Mammary epithelial cell (primary cell): ENCODE measurements at places on chromosomes 7 and 10. TPM values are rescaled to one million over a fixed set of nuclear protein-coding genes. Genes with fewer than 3 reads are reported as not detected.

The IFIT1B gene
- not detected for polyA plus RNA-seq

The PDSS1 gene
- polyA plus RNA-seq: 24.2 TPM

DNA sequence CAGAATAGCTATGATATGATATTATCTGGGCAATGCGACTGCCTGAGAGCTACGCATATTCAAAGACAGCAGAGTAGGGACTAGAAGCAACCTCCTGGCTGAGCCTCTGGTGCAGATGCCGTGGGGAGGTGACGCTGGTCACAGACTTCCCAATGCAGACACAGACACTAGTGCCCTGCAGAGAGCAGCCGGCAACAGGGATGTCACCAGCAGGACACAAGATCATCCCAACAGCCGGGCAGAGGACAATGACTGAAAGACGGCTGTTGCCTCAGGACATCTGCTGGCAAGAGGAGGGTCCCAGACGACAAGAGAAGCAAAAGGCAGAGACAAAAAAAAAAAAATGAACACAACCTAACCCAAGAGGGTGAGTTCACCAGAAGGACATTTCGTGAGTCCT, 104.6 kb downstream of the CALN1 start:
- no peak for DNase-seq

DNA sequence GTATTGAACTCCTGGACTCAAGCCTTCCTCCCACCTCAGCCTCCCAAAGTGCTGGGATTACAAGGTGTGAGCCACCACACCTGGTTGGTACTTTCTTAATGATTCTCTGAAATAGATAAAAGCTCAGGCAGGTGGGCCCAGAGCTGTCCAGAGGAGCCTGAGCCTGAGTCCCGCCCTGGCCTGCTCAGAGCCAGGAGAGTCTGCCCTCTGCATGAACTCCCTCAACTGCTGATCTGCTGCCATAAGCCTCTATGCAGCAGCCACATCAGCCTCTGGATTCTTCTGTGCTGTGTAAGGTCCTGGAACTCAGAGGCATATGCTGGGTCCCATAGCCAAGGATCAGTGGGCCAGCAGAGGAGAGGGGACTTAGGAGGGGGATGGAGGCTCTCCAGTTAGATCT, 23.1 kb upstream of the DDIT4 start:
- DNase-seq: no peak
